ENCODE measurements at places on chromosomes 5 and 9.

DNA sequence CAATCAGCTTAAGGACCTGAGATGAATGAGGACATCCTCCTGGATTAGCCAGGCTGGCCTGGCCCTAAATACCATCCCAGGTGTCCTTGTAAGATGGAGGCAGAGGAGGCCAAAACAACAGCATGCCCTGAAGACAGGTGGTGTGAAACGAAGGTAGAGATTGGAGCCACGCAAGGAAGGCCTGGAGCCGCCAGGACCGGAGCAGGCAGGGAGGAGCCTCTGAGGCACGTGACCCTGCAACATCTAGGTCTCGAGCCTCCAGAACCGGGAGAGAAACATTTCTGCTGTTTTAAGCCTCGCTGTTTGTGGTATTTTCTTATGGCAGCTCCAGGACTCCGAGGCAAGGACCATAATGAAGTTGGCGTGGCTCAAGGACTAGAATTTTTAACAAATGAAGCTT is 9.7 kb upstream of the COL5A1 start:
- DNase-seq, result no peak

DNA sequence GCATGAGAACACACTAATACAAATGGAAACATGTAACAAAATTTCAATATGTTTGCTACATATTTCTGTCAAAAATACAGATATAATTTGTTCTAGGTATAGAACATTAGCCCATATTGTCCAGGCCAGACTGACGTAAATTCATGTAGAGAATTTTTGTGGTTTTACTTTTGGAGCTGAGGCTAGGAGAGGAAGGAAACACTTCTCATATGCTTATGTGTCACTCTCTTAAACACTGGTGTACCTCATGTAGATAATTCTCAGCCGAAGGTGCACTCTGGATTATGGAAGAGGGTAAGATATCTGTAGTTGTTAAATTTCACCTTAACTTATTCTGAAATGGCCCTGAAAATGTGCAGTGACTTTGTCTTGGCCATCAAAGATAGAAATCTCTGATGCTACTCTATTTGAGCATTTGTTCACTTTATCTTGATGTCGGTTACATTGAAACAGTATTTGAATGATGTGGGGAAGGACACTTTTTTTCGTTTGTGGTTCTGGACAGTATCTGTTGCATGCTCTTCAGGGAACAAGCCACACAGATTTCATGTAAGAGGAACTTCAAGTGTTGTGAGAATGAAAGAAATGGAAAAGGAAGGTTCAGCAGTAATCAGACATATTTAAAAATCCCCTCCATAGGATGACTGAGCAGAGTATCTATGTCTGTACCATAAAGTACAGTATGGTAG is 202.7 kb downstream of the SPATA31D1 start:
- no peak for DNase-seq

DNA sequence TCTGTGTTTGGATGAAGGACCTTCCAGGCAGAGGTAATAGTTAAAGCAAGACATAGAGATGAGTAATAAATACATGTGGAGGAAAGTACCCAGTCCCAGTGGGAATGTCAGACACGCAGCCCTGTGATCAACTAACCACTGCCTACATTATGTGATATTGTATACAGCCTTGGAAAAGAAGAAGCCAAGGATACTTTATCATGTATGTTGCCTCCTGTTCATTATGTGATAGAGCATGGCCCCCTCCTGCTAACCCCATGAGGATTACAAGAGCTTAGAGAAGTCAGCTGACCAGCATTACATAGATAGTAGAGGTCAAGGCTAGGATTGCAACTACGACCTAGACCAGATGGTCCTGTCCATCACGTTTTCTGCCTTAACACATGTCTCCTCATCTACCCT is 497.0 kb upstream of the TNC start:
- no peak for DNase-seq

DNA sequence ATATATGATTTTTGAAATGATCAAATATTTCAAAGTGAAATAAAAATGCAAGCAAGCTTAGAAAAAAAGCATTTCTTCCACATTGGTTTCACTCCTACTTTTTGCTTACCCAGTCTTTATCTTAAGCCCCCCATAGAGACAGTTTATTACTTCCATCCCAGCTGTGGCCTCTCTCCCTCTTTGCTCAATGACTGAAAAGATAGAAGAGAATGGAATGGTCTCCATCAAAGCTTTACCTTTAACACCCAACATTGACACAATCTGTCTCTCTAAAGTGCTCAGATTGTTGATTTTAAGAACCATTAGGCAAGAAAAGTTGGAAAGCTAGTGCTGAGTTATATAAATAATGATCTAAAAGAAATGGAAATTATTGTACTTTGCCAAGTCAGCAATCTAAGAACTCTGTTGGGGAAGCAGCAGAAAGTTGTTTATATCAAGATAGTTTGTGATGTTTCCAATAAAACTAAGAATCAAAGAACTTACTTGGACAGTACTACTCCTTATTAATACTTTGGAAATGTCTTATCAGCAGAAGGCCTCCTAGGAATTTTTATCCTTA is 277.5 kb upstream of the NREP start:
- DNase-seq, result no peak

DNA sequence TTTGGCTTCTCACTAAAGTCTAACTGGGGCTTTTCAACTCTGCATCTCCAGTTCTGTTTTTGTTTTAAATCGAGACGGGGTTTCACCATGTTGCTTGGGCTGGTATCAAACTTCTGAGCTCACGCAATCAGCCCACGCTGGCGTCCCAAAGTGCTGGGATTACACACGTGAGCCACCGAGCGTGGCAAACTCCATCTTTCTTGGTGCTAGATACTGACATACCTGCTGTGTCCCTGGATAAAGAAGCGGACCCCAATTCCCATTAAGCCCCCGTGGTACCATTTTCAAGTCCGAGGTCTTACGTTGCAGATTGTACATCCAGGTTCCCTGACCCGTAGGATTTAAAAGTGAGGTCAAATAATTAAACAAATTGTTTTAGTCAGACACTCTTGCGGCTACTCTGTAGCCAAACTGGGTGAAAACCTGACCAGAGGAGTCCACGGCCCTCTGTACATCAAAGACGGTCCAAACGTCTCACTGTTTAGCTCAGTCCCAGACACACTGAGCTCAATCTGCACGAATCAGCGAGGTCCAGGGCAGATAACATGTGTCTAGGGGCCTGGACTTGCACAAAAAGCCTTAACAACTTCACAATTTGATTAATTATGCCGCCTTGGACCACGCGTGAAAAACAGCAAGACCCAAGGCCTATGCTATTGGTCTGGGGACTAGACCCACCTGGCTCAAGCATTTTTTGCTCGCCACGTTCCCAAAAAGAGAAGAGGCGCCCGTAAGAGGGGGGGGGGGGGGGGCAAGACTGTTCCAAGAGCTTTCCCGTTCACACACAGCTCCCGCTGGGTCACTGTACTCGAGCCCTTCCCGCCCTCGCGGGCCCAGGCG is 727 bp upstream of the DNAJA1 start:
- no peak for DNase-seq

- no peak for DNase-seq
These were observed 109.1 kb downstream of the DOCK2 start for GRCh38 chr5:169746147-169746694.

DNA sequence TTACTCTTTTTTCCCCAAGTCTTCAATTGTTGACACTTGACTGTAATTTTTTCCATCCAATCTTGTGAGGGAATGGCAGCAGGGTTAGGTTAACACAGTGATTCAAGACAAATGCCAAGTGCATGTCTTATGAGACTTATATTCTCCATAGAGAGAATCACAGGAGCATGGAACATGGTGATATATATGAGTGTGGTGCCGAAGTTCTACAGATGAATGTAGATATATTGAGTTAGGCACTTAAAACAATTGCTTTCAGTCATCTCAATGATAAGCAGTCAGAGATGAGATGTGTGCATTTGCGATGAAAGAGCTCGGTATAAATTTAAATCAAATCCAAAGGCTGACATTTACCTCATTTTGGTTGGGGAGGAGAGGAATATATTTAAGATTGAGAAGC is 211.2 kb downstream of the CDH10 start:
- DNase-seq, result no peak

DNA sequence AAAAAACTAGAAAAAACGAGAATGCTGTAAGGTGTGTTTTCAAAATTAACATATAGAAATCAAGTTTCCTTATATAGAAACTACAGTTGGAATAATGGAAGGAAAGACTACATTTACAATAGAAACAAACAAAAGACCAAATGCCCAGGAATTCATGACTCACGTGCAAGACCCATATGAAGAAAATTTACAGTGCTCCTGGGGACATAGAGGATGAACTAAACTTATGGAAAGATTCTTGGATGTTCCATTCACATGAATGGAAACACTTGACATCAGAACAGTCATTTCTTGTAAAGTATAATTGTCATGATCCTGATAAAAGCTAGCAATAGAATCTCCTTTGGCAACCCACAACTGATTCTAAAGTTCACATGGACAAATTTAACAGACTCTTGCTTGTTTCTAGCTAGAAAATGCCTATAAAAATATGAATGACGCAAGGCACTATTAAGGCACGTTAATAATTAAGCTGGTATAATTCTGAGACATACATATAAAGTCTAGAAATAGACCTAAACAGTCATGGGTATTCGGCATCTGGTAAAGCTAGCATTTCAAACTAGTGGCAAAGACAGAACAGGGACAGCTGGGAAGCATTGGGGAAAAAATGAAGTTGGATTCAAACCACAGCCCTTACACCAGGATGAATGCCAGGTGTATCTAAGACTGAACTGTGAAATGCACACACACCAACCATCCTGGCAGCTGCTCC is 5.1 kb upstream of the ZFP62 start:
- DNase-seq, result no peak

- no peak for DNase-seq
These were observed 11.0 kb upstream of the DENND1A start for GRCh38 chr9:123940721-123941523.

DNA sequence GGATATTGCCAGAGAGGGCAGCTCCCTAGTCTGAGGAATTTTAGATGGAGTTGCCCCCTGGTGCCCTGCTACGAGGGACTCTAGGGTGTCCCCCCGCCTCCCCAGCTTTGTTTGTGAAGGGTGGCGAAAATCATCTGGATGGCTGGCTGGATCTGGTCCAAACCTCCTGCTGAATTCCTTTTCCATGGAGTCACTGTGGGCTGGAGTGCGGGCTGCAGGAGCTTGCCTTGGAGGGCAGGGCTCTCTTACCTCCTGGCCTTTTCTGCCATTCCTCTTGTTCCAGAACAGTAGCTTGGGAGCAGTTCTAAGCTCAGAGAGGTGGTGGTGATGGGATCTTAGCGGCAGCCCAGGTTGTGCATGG is 2.1 kb downstream of the SYNPO start:
- no peak for DNase-seq

- DNase-seq, result no peak
These were observed 4.0 kb upstream of the FCHO2 start for GRCh38 chr5:72951671-72952468.

GRCh38 chr9:27377147-27377807 is 80.3 kb upstream of the EQTN start:
- no peak for DNase-seq

GRCh38 chr5:79229357-79230174 is 6.4 kb upstream of the JMY start:
- DNase-seq, result no peak

- DNase-seq, result no peak
These were observed 38.2 kb upstream of the BTNL3 start for GRCh38 chr5:180950291-180950949.

DNA sequence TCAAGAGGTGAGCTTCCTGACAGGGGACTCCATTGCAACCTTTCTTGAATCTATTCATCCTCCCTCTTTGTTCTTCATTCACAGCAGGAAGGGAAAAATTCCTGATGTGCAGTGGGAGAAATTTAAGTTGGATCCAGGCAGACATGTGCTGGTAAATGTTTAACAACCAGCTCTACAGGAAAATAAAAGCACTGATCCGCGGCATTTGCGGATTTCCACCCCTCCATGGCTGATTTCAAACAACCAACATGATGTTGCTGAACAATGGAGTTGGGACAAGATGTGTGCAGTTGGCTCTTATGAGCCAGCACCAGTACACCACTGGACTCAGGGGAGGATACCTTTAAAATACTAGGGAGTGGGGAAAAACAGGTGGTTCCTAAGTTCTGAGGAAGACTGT is 47.0 kb downstream of the SPRY4 start:
- DNase-seq, result no peak

DNA sequence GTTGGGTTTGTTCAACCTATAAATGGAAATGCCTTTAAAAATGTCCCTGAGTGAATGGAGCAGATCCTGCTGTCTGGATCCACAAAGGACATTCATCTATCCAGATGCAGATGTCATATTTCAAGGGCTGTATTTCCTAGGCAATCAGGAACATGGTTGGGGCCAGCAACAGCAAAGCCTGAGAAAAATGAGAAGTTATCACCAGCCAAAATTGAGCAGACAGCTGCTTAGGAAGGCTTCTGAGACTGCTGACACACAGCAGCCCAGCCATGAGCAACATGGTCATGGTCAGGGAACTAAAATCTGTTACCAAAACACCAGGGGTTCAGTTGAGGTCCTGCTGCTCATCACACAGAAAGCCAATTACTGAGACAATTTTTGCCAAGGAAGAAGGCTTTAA is 9.2 kb upstream of the IL7R start:
- DNase-seq, result no peak

- DNase-seq, result no peak
These were observed 72.5 kb upstream of the NMUR2 start for GRCh38 chr5:152477536-152477935.

DNA sequence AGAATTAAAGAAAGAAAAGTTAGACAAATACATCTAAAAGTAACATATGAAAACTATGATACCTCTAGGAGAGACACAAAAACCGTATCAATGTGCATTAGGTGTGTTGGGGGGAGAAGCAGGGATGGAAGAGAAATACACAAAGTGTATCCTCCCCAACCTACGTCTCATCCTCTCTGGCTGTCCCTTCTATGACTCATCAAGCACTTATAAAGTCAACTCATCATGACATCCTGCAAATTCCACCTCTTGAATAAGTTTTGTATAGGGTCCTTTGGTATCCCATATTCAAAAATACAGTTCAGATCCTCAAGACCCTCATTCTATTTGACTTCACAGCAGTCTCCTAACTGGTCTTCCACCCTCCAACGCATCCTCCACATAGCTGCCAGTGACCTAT is 917.6 kb upstream of the DMAC1 start:
- no peak for DNase-seq

GRCh38 chr5:179827680-179828079 is 7.0 kb downstream of the SQSTM1 start:
- no peak for DNase-seq

DNA sequence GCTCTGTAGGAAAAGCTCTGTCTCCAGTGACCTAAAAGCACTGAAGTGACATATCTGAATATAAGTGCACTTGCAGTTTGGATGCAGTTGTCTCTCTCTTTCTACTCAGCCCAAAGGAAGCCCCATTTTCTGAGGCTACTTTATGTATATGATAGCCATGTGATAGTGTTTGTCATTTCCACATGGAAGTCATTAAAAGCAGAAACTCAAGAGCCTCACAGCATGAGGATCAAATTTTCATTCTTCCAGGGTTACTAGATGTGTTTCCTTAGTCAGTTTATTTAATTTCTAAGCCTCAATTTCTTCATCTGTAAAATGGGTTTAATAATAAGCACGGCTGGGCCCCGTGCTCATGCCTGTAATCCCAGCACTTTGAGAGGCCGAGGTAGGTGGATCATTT is 36.7 kb downstream of the RNF44 start:
- no peak for DNase-seq

All from NCI-H187 treated with DMSO at 0.1 percent for 48 hours (cell line).